HS-27A (cell line): ENCODE measurements at places on chromosomes 7 and 10.

DNA sequence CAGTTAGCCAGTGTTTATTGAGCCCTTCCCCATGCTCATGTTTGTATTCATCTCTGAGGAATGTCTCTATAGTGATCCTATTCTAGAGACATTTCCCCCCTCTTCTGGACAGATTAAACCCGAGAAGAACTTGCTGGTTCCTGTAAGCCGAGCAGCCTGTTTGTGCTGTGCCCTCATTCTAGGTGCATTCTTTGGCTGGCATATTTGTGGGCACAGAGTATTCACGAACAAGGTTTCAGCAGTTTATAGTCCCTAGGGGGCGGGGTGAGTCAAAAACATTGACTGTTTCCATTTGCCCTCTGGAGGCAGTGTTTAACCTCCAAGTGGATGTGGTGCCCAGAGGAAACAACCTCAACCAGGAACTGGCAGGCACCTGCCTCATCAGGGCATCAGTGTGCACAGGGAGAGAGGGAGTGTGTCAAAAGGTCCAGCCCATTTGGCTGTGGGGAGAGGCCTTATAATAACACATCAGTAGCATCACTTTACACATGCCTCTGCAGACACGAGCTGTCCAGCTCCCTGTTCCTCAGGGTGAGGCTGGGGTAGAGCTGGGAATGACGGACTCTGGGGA lies 273.3 kb upstream of the LRGUK start:
- DNase-seq = peak; percentile 83

DNA sequence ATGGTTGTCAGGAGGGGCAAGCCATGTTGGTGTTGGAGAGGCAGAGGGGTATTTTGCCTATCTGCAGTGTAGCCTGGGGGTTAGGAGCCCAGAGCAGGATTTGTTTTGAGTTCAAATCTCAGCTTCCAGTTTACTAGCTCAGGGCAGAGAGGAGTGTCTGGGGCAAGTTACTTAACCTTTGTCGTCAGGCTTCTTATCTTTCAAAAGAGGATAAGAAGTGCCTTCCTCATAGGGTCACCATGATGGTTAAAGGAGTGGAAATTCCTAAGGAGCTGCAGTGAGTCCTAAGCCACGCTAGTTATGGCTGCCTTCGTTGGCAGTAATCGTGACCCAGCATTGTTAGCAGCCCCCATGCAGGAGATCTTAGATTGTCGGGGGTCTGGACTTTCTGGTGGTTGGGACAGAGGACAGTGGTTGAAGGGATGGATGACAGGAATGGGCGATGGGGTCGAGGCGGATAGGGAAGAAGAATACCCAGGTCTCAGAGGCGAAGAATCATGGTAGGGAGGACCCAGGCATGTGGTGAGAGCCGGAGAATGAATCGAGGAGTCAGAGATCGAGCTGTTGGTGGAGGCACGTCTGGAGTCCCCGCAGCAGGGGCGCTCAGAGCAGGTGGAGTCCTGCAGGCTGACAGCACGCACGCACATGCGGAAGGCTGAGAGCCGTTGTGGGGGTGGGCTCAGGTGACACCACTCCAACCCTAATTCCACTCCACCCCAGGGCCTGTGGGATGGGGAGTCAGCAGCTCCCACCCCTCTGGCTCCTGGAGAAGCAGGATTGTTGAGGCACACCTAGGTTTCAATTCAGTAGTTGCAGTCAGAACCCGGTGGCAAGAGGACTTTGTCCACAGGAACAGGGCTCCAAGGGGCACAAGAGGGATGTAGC lies 11.6 kb downstream of the ADCK2 start:
- no peak for DNase-seq

DNA sequence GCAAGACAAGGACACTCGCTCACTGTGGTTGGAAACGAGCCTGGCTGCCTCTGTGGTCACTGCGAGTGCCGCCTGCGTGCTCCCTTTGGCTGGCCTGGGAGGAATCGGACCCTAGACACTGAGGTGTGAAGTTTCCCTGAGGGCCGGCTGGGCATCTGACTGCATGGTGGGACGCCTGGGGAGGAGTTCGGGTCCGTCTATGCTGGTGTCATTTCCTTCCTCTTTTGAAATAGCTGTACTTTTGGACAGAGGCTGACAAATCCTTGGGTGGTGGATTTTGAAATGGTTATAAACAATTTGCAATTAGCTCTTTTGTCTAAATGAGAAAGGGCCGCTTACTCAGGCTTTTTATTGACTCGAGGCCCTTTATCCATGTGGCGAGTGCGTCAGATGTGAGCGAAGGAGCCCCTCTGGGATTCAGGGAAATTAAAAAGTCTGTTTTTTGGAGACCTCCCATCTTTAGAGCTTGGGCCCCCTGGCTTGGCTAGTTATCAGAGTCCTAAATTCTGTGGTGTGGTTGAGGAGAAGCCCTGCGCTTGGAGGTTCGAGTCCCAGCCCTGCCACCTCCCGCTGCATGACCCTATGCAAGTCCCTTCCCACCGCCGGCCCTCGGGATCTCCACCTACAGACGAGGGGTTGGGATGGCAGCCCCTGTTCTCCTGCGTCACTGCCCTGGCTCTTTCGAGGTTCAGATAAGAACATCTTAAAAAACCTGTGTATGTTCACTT lies 147.1 kb downstream of the RGS10 start:
- no peak for DNase-seq

GRCh38 chr10:15824498-15824897 lies 35.8 kb downstream of the MINDY3 start:
- no peak for DNase-seq

DNA sequence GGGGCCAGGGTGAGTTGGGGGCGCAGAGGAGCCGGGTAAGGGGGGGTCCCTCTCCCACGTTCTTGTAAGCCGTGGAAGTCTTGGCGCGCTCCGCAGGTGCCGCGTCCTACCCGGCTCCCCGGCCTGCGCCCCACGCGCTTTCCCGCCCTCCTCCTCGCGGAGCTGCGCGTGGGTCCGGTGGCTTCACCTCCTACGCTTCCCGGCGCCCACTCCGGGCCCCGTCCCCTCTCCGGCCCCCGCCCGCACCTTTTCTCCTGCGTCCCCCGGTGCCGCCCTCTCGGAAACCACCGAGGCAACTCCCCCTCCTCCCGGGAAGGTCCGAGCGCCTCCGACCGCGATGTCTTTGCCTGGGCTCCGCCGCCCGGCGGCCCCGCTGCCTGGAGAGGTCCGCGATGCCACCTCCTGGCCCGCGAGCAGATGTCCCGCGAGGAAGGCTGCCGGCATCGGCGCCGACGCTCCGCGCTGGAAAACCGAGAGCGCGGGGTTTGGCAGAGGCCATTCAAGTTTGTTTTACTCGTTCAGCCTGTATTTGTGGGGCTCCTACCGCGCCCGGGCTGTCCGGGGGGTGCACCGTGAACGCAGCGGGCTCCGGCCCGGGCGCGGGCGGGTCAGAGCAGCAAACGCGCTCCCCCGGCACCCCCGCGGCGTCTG lies 2.4 kb upstream of the NKX6-2 start:
- no peak for DNase-seq

GRCh38 chr7:29502133-29502532 lies 61.5 kb upstream of the PRR15 start:
- DNase-seq = no peak

DNA sequence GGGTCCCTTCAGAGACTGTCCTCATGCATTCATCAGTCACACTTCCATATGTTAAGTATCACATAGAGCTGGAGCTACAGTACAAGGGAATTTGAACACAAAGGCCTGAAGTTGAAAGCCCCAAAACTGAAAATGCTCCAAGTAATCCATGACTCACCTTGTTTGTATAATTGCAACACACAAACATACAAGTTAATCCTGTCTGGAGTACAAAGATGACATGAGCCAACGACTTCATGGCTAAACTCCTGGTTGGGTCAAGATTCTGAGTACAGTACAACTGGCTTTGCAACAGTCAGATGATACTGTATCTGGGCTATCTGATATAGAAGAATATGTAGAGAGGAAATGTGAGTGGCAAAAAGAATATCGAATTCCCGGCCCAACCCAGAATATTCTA lies 73.1 kb upstream of the AASS start:
- DNase-seq = no peak

GRCh38 chr10:69685802-69686585 lies 55.9 kb downstream of the FAM241B start:
- peak; percentile 15 for DNase-seq

DNA sequence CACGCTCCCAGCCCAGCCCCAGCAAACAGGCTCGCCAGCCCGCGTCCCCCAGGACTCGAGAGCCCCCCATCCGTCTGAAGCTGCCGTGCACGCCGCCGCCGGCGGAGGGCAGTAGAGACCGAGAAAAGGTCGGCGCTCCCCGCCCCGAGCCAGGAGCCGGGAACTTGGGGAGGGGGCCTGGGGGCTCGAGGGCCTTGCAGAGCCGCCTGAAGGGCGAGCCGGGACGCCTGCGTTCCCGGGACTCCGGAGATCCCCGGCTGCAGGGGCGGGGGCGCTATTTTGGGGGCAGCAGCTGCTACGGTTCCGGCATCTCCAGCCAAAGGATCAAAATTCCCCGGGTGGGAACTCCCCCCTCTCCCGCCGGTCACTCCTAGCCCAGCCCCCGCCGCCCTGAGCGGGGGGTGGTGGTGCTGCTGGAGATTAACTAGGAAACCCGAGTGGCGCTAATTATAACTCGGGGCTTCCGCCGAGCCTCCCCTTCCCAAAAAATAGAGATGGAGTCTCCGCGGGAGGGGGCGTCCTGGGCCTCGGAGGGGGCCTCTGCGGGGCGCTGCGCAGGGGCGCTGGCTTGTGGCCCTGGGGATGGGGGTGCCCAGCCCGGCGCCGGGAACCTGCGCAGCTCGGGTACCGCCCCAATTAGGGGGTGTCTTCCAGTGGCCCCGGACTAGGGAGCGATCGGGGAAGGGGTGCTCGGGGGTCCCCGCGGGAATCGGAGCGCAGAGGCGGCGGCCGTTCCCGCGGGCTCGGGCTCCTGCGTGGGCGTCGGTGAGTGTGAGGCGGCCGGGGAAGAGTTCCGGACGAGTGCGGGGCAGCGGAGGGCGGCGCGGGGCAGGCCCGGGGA lies 608 bp downstream of the ACHE start:
- DNase-seq = no peak

- no peak for DNase-seq
Measured at GRCh38 chr7:84941291-84941690, 245.6 kb downstream of the SEMA3D start.

GRCh38 chr7:86733783-86734182 lies 90.1 kb downstream of the GRM3 start:
- no peak for DNase-seq

DNA sequence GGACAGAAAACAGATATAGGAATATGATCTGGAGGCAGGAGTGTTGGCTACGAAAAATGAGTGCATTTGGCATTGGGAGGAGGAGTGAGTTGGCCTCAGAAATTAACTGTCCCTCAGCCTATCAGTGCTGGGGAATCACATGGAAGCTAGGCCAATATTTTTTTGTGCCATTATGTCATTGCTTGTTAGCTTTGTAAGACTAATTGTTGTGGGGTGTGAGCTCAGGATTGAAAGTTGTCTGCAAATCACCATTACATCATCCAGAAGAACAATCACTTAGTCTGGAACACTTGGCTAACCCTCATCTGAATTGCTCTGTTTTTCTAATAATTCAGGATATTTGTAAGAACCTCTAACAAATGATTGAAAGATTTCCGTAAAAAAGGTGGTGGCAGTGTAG lies 45.2 kb upstream of the SEMA3D start:
- no peak for DNase-seq
